ENCODE measurements at places on chromosomes 7 and 10. TPM values are rescaled to one million over a fixed set of nuclear protein-coding genes. Genes with fewer than 3 reads are reported as not detected.

The TFAM gene
- polyA plus RNA-seq: 65.4 TPM

The GNG11 gene
- 6.9 TPM for polyA plus RNA-seq

The TMEM236 gene
- not detected for polyA plus RNA-seq

The SLC29A3 gene
- 14.5 TPM for polyA plus RNA-seq

The SEMA3E gene
- polyA plus RNA-seq: not detected

The FASTK gene
- 37.8 TPM for polyA plus RNA-seq

The AGAP5 gene
- polyA plus RNA-seq: 0.35 TPM

The LRRC4 gene
- 0.09 TPM for polyA plus RNA-seq

The CRTAC1 gene
- not detected for polyA plus RNA-seq

The GLI3 gene
- not detected for polyA plus RNA-seq

The AGR2 gene
- 0.44 TPM for polyA plus RNA-seq

The PNLIPRP2 gene
- not detected for polyA plus RNA-seq

The RTKN2 gene
- polyA plus RNA-seq: 0.04 TPM

The UTF1 gene
- not detected for polyA plus RNA-seq

The IFIT1 gene
- polyA plus RNA-seq: 3.8 TPM

Measured in naive B cell (primary cell).